Hematopoietic multipotent progenitor cell treated with erythropoietin and hydrocortisone succinate and interleukin-3 and kit ligand, for 6 days (in vitro differentiated cells): ENCODE measurements at places on chromosomes 4 and X.

DNA sequence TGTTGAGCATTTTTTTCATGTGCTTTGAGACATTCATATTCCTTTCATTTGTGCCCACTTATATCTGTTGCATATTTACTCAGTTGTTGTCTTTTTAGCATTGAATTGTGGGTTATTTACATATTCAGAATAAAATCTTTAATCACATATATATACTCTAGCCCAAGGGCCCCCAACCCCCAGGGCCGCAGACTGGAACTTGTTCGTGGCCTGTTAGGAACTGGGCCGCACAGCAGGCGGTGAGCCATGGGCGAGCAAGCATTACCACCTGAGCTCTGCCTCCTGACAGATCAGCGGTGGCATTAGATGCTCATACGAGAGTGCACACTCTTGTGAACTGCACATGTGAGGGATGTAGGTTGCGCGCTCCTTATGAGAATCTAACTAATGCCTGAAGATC lies 480.6 kb downstream of the KCTD8 start:
- DNase-seq = no peak

- no peak for DNase-seq
Observed at GRCh38 chr4:13988353-13989305, 361.1 kb upstream of the BOD1L1 start.

- no peak for DNase-seq
Observed at GRCh38 chrX:130829526-130830515, 73.2 kb downstream of the ENOX2 start.

GRCh38 chr4:27414887-27415731 lies 554.5 kb downstream of the STIM2 start:
- DNase-seq = no peak

- DNase-seq = no peak
Observed at GRCh38 chr4:187069398-187069797, 345.7 kb upstream of the FAT1 start.

GRCh38 chr4:38672074-38672396 lies 8.0 kb downstream of the KLF3 start:
- no peak for DNase-seq

- no peak for DNase-seq
Observed at GRCh38 chrX:2933125-2933900, 4.2 kb upstream of the ARSD start.

DNA sequence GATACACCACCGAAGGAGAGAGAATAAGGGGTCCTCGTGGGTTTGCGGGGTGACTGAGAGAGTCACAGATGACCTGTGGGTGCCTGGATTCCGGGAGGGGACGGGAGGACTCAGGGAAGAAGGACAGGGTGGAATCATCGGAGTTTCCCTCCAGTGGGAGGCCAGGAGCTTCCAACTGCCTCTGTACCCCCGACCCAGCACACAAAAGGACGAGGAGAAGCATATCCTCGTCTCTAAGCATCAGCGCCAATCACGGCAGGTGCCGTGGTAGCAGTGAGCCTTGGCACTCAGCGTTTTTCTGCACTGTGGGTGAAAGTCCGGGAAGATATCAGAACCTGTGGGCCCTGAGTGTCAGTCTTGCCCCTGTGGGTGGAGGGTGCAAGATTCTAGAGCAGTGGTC lies 62.0 kb downstream of the ASMT start:
- no peak for DNase-seq

GRCh38 chrX:115259238-115259875 lies 25.5 kb upstream of the LRCH2 start:
- no peak for DNase-seq

GRCh38 chrX:14529290-14529989 lies at the start of gene GLRA2:
Gene GLRA2 (plus strand): TSS chrX:14529536. CDS start chrX:14530058, 522 bp downstream.
- DNase-seq = peak; percentile 19

DNA sequence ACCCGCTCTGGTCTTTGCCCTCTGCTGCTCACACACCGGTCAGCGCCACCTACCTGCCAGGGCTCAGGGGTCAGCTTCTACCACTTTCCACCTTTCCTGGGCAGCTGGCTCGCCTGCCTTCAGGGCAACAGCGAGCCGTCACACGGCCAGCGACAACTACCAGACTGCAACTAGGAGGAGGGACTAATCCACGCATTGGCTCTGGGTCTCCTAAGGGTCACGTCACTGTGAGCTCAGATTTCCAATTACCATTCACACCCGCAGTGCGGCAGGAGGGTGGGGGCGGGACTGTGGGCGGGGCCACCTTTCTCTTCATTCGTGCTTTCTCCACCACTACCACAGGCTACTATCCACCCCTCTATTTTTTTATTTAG lies at the start of gene BEX5:
Gene BEX5, minus strand, starts transcription at position 172 of the 374 bp plus-strand sequence. CDS start 1,712 bp downstream, outside the sequence.
- DNase-seq = peak; percentile 13

DNA sequence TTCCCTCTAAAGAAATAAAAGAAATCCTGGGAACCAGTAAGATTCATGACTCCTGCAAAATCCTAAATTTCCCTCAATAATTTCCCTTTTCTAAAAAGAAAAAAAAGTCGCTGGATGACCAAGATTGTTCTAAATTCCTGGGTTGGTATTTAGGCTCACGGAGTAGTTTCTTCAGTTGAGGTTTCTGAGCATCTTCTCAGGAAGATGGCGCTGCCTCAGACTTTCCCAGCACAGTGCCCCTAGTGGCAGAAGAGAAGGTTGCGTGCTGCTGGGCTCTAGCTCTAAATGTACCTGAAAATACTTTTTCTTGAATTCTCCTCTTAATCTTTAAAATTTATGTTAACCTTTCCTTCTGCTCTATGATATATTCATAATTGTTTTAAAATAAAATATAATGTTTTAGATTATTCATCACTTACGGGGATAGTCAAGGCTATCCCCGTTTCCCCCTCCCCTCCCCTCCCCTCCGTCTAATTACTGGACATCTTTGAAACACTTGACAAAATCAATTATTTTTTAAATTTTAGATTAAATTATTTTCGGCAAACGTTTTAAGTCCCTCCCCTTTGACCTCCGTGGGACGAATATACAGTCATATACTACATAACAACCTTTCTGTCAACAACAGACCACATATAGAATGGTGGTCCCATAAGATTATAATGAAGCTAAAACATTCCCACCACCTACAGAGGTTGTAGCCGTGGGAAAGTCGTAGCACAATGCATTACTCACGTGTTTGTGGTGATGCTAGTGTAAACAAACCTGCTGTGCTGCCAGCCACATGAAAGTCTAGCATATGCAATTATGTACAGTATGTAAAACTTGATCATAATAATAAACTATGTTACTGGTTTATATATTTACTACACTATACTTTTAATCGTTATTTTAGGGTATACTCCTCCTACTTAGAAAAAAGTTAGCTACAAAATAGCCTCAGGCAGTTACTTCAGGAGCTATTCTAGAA lies 41.0 kb upstream of the GATB start:
- DNase-seq = peak; percentile 73

DNA sequence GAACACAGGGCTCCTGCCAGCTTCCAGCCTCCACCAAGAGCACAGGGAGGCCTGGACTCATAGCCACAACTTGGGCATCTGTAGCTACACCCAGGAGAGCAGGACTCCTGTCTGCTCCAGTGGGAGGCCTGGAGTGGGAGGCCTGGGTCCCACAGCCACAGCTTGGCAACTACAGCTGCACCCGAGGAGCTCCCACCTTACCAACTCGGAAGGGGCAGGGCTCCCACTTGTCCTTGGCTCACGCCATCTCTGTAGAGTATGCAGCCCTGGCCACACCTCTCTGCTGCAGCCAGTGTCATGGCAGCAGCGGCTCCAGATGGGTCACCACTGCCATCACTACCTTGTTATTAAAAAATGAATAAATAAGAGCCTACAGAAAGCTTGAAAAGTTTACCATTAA lies 45.5 kb downstream of the ARAP2 start:
- no peak for DNase-seq

- DNase-seq = no peak
Observed at GRCh38 chr4:8238515-8239053, 31.0 kb upstream of the HTRA3 start.

DNA sequence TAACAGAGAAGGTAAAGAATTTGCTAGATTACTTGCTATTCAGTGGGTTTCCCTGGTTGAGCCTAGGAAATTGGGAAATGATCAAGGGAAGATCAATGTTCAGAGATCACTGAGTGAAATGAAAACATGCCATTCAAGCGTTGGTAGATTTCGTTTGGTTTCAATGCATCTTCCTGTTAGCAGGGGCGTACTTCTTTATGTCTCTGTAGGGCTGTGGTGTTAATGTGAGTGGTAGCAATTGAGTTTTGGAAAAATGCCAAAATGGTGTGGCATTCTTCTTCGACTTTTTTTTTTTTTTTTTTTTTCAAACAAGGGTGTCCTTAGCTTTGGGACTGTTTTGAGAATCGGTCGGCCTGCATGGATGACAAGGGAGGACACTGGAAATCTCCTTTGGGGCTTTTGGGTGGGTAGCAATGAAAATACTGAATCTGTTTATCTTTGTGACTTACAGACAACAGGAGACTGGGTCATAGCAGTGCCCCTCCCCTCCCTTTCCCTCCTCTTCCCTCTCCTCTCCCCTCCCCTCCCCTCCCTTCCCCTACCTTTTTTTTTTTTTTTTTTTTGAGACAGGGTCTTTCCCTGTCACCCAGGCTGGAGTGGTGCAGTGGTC lies 50.4 kb downstream of the SPRY1 start:
- DNase-seq = peak; percentile 56

- no peak for DNase-seq
Observed at GRCh38 chrX:13364230-13364857, 44.5 kb upstream of the ATXN3L start.

DNA sequence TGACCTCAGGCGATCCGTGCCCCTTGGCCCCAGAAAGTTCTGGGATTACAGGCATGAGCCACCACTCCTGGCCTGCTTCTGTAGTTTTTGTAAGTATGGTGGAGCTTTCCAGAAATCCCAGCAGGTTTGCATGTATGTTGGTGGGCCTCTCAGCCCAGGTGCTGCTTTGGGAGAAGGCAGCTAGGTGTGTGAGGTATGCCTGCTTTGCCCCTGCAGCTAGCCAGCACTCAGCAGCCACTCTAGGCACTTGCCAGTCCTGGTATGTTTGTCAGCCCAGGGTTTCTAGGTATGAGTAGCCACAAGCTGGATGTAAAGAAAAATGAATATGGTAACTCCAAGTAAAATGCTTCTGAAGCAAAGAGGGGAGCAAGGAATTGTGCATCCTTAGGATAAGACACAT lies 8.9 kb downstream of the SNX25 start:
- DNase-seq = no peak

- no peak for DNase-seq
Observed at GRCh38 chr4:79831119-79831528, 241.9 kb downstream of the ANTXR2 start.
